ENCODE measurements at places on chromosomes 4 and X.

GRCh38 chr4:78056265-78057129, 626 bp upstream of the FRAS1 start:
- peak; percentile 92 for DNase-seq

DNA sequence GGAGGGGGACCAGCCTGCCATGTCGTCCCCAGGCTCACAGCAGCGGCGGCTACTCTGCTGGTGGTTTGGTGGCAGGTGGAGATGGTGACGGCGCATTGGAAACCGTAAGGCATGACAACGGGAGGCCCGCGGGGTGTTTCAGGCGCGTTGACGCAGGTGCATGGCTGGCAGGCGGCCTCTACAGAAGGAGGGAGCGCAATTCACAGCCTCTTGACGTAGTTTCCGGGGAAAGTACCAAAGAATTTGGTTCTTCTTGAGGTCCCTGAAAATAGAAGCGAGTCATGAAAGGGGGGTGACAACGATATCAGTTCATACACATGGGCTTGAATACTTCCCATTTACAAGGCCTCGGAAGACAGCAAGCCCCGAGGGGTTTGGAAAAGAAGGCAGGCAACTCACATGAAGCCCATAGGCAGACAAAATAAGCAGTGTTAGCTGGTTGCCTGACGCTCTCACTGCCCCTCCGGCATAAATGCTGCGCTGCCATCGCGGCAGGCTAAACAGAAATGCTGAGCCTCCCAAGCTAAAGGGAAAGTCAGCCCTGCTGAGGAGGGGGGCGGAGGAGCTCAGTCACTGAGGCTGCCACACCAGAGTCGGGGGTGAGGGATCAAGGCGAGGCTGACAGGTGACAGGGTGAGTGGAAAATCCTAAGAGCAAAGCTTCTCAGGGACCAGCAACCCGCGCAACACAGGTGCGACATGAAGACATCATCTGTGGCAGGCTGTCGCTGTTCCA, 52.3 kb upstream of the PDLIM3 start:
- peak; percentile 67 for DNase-seq

GRCh38 chr4:164847016-164847415, 30.0 kb upstream of the APELA start:
- DNase-seq: no peak

GRCh38 chr4:83618431-83618830, 82.5 kb downstream of the GPAT3 start:
- DNase-seq: peak; percentile 67

DNA sequence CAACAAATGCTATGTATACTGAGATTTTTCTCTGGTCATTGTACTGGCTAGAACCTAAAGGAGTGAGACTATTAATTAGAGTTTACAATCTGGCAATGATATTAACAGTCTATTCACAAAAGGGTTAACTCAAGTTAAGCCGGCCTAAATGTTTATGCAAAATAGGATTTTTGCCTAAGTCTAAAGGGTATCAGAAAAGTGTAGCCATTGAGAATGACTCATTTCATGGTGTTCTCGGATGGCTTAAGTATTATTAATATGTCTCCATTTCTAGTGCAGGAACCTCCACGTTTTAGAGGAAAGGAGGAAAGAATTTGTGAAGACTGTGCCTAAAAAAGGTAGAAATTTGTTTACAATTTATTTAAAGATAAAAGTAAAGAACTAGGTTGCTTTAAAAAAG, 29.8 kb downstream of the DYNLT3 start:
- no peak for DNase-seq

- DNase-seq: no peak
These were observed 40.4 kb upstream of the INTS6L start for GRCh38 chrX:135480076-135480475.

DNA sequence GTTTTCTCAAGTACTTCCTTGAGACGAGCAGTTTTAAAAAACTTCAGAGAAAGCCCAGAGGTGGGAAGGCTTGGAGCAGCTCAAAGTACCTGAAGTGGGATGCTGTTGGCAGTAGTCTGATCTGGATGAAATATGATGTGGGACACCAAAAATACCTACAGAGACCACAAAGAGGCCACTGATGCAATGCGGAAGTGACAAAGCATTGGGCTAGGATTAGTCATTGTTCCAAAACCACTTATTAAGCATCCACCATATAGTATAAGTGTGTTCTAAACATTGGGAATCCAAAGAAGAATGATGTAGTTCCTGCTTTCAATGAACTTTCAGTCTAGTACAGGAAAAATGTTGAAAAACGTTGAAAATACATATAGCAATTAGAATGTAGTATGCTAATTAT, 386.1 kb upstream of the CNKSR2 start:
- DNase-seq: no peak

DNA sequence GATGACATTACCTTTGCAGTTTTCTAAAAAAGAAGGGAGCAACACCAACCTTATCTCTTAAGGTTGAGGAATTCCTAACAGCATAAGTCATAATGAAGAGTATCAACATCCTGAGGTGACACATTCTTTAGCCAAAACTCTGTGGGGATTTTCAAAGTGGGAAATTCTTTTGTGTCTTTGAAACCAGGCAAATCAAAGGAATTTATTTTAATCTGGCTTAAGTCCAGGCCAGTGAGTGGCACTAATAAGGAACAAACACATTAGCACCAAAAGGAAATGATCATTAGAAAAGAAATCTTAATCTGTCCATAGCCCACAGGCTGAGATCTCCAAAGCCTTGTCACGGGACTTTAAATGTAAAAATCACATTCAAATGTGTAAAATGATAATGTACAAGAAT, 110.1 kb downstream of the LARP7 start:
- DNase-seq: peak; percentile 1

- no peak for DNase-seq
These were observed 31.3 kb downstream of the REPS2 start for GRCh38 chrX:16977771-16978170.

GRCh38 chrX:6758234-6758633, 223.3 kb upstream of the VCX3A start:
- DNase-seq: no peak

- DNase-seq: peak; percentile 51
These were observed 29.5 kb downstream of the SH3TC1 start for GRCh38 chr4:8228319-8229250.

Data from lung (tissue), 17 donors.